Fibroblast of skin of abdomen (primary cell): ENCODE measurements at places on chromosomes 1 and 21.
A peak's percentile ranks its signal among the peaks of the same experiment; 100 is the strongest.

- peak; percentile 50 for DNase-seq
These were observed 109.1 kb downstream of the HHAT start for GRCh38 chr1:210437781-210438180.

GRCh38 chr1:168653567-168653966 is 75.4 kb downstream of the DPT start:
- peak; percentile 64 for DNase-seq

DNA sequence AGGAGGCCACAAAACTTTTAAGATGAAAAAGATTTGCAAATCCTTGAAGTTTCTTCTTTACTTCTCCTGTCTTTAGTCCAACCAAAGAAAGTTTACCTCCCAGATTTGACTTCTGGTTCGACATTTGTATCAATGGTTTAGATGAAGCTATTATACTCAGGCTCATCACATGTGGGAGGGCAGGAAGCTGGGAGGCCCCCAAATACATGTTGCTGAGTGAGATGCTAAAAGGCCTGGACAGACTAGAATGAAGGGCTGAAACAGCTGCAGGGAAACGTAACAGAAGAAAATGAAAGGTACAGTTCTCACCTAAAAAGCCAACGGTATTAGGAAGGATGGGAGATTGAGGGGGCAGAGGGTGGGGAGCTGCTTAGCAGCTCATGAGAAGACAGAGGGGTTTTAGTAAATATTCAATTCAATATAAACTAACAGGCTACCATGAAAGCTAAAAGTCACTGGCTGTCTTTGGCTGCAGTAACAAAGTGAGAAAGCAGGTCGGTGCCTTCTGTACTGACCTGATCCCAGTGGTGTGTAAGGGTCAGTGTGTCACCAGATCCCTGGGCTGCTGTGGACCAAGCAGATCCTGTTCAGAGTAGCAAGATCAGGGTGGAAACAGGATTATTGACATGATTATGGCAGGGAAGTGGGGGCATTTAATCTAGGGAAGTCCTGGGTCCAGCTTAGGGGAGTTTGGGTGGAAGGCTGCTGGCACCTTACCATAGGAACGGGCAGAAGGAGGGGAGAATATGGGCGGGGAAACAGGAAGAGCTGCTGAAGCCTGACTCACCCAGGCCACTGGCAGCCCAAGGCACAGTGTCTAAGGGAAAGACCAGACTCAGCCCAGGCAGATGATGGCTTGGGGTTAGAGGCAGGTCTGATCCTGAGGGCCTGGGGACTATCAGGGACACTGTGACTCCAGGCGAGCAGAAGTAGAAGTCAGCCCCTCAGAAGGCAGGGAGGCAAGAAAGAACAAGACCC is 60.4 kb downstream of the KCNN3 start:
- peak; percentile 3 for DNase-seq

GRCh38 chr1:91876781-91877573 is 9.0 kb downstream of the TGFBR3 start:
- peak; percentile 42 for DNase-seq

DNA sequence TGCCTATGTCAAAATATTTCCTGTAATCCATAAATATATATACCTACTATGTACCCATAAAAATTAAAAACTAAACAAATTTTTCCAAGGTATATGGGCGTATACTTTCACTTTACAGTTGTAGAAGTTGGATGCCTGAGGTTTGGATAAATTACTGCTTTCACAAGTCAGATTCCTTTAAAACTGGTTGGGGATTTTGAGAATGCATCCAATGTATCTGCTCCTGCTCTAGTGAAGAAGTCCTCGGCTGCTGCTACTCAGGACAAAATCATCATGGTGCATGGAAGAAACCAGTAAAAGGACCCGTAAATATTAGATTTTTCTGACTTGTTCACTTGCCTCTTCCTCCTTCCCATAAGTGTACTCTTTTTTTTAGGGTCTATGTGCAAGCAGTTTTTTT is 841.1 kb downstream of the USP25 start:
- DNase-seq, result peak; percentile 33

- DNase-seq, result peak; percentile 27
These were observed 586 bp upstream of the AGPAT3 start for GRCh38 chr21:43864313-43864961.

- DNase-seq, result no peak
These were observed 9.1 kb upstream of the C1QA start for GRCh38 chr1:22627331-22627730.

GRCh38 chr1:46603481-46603857 is 599 bp downstream of the MKNK1 start:
- DNase-seq, result no peak

GRCh38 chr1:109802901-109803561 is 39.3 kb upstream of the EPS8L3 start:
- DNase-seq, result no peak

- peak; percentile 74 for DNase-seq
These were observed 68.3 kb upstream of the KIF26B start for GRCh38 chr1:245086389-245086969.

GRCh38 chr1:237809099-237809498 is 81.6 kb downstream of the ZP4 start:
- peak; percentile 6 for DNase-seq

- DNase-seq, result no peak
These were observed 106.1 kb downstream of the CRYAA start for GRCh38 chr21:43274946-43275310.
